ENCODE measurements at places on chromosomes 6 and 20. TPM values are rescaled to one million over a fixed set of nuclear protein-coding genes. Genes with fewer than 3 reads are reported as not detected.

GRCh38 chr6:14585689-14586088 lies 468.1 kb downstream of the CD83 start:
- no peak for DNase-seq

- DNase-seq: no peak
Observed at GRCh38 chr6:80921861-80922460, 815.5 kb downstream of the BCKDHB start.

ANKRD66 gene
- not detected for total RNA-seq

TBXT gene
- not detected for total RNA-seq

DNA sequence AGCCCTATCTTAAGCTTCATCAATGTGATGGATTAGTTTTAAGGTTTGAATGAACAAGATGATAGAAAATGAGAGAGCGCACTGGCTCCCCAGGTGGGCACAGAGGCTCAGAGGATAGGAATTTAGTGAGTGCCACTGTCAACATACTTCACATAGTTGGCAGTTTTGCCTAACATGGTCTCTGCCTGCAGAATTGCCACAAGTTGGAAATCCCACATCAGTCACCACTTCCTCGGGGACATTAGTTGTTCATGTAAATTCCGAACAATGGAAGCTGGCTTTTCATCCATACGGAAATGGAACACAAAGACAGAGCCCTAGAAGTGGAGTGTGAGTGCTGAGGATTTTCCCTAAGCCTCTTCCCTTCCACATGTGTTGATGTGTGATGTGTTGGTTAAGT lies 123.9 kb upstream of the PHACTR1 start:
- no peak for DNase-seq
